Ascending aorta (tissue), 2 donors: ENCODE measurements at places on chromosomes 4 and X.

DNA sequence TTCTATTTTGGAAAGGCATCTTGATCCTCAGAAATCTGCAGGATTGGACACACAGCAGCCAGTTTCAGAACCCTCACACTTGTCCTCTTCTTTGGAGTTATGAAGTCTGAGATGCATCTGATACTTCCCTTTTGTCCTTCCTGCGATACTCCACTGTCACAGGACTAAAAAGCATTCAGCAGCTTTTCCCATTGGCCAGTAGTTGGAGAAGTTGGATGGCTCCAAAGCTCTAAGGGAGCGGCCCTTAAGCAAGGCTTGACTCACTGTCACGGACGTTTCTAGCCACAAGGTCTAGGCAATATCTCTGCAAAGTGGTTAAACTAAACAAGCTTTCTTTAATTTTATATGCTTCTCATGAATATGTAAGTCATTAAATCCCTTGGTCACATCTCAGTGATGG, 417.0 kb downstream of the AFF2 start:
- no peak for DNase-seq

DNA sequence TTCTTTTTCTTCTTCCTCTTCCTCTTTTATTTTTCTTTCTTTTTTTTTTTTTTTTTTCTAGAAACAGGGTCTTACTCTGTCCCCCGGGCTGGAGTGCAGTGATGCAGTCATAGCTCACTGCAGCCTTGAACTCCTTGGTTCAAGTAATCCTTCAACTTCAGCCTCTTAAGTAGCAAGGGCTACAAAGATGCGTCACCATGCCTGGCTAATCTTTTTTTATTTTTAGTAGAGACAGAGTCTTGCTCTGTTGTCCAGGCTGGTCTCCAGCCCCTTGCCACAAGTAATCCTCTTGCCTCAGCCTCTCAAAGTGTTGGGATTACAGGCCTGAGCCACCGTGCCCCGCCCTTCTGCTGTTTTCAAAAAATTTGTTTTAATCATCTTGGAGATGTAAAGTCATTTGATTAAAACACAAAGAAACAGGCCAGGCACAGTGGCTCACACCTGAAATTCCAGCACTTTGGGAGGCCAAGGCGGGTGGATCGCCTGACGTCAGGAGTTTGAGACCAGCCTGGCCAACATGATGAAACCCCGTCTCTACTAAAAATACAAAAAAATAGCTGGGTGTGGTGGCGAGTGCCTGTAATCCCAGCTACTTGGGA, 28.1 kb downstream of the SYNPO2 start:
- no peak for DNase-seq

DNA sequence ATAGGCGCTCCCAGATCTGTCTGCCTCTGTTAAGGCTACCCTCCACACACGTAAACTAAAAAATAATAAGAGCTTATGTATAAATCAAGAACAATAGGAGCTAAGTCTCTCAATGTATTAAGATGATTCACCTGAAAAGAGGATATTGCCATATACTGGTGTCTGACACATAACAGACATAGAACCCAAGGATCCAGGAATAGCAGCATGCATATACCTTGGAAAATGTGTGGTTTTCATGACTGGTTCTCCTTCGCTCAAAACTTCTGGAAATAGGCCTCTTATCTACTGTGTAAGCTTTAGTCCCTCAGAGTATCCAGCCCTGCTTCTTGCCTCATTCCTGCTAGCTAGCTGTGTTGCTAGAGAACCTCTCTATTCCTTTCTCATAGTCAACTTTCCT, 203.7 kb upstream of the SLITRK2 start:
- no peak for DNase-seq

GRCh38 chr4:134787315-134787714, 585.7 kb upstream of the PABPC4L start:
- no peak for DNase-seq

DNA sequence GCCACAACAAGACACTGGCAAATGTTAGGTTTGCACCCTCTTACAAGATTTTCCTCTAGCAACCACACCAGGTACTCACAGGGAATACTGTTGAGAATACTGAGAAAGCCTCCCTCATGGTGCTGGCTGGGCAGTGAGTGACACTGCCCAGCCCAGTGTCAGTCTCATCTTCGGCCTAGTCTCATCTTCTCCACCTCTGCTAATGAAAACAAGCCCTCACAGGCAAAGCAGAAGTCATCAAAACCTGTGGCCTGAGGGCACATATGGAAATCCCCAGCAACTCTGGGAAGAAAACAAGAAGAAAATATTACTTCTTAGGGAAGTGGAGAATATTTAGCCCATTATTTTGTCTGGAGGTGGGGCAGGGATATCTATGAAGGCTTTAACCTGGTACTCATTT, 7.9 kb upstream of the ADAM29 start:
- DNase-seq = no peak

- no peak for DNase-seq
These were observed 66.7 kb upstream of the PGRMC2 start for GRCh38 chr4:128354205-128354821.

DNA sequence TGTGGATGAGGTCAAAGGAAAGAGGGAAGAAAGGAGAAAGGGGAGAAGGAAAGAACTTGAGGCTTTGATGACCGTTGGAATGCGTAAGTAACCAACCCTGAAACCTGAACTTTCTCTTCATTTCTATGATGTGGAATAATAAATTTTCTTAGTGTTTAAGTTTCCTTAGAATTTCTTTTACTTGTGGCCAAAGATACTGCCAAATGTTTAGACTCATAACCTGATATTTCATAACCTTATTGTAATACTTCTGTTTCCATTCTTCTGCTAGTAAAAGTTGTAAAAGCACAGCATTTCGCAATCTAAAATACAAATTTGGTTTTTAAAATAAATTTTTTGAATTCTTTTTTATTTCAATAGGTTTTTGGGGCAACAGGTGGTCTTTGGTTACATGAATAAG, 258.5 kb upstream of the GIMD1 start:
- no peak for DNase-seq

DNA sequence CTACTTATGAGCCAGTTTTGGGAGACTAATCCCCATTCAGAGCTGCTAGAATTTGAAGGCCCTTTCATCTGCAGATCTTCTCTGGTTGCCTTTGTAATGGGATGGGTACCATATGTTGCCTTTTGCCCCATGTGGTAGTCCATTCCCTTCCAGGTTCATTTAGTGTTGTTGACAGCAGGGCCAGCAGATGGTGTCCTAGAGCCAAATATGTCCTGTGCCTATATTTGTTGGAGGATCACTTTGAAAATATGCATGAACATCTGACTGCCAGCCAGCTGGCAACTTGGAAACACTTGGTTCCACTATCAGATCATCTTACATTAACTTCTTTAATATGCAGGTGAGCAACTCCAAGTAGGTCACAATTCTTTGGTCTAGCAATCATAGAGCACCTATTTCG, 30.4 kb downstream of the CFAP299 start:
- no peak for DNase-seq

DNA sequence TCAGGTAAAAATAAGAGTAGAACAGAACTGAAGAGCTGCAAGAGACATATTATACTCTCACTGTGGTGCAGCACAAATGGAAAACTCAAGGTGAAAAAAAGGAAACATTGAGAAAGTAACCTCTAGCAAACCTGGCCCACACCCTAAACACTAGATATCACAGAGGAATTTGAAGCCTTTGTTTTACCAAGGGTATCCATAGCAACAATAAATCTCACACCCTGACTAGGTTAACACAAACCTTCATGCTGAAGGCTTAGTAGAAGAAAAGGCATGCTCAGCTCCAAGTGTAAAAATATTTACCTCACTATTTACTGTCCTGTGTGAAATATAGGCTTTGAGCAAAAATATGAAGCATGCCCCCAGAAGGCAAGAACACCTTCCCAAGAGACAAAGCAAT, 61.9 kb upstream of the TAB3 start:
- no peak for DNase-seq

DNA sequence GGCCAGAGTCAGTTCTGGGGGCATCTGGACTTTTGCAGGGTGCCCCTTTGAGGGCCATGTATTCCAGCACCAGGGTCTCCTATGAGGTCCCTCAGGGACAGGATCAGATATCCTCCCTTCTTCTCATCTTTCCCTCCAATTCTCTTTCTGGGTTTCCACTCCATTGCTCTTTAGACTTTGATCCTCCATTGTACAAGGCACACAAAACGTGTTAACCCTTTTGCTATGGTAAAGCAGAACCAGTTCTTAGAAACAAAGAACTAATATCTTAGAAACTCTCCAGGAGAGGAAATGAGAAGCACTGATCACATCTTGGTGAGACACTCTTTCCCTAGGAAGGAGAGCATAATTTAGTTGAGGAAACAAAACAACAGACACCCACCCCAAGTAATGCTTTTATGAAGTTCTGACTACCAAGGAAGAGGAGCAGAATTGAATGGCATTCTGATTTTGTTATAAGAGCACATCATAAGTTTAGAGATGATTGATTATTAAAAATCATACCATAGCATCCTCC, 200.7 kb upstream of the NPY2R start:
- no peak for DNase-seq

- no peak for DNase-seq
These were observed 432.5 kb upstream of the FGF16 start for GRCh38 chrX:77014377-77015372.

GRCh38 chrX:126733874-126734273, 85.7 kb upstream of the PRR32 start:
- DNase-seq = no peak

DNA sequence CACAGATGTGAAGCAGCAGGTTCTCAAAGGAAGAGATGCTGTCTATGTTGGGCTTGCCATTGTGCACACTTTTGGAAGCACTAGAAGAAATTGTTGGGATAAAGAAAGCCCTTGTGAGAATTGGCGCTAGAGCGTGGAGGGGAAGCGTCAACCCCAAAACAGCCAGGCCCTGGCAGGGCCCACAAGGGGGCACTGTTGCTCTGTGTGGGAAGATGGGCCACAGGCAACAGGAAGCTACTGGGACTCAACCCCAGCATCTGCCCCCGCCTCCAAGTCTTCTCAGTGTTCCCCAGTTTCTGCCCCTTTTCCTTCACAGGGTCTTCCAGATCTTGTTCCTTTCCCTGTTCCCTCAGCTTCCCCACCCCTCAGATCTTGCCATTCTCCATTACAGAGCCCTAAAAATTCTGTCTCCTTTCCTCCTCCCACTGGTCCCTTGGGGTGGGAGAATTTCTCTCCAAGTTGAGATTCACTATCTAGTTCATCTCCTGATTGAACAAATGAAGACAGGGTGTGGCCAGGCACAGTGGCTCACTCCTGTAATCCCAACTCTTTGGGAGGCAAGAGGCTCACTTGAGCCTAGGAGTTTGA, 85.5 kb downstream of the STARD8 start:
- no peak for DNase-seq
